ENCODE measurements at places on chromosomes 5 and 9.

- no peak for DNase-seq
Observed at GRCh38 chr9:98804083-98804482, 3.4 kb upstream of the GALNT12 start.

GRCh38 chr5:57626703-57627102, 144.1 kb upstream of the ACTBL2 start:
- DNase-seq, result no peak

GRCh38 chr9:111236332-111236731, 93.7 kb downstream of the OR2K2 start:
- no peak for DNase-seq

DNA sequence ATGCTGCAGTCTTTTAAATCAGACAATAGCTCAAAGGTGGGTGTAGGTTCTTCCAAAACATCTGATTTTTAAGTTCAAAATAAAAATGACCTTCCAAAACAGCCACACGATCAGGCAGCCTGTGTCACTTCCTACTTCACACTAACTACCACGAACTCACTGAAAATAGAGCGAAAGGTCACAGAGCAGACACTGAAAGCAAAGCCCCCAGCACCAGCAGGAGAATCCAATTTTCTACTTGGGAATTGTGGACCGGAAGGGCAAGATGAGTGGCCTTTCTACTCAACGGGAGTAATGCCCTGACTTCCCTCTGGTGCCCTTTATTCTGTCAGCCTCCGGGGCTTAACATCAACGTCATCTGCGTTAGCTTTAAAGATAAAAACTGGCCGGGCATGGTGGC, 107.8 kb upstream of the FAM120A start:
- no peak for DNase-seq

DNA sequence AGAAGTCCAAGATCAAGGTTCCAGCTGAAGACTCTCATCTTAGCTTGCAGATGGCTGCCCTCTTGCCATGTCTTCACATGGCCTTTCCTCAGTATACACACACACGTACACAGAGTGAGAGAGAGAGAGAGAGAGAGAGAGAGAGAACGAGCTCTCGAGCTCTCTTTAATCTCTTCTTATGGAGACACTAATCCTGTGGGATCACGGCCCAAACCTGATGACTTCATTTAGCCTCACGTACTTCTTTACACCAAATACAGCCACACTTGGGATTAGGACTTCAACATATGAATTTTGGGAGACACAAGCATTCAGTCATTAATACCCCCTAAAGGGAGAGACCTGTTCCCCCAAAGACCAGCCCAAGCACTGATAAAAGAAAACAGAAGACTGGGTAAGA, 42.8 kb downstream of the SIL1 start:
- DNase-seq, result no peak

- no peak for DNase-seq
Observed at GRCh38 chr5:136999787-137000186, 499.3 kb downstream of the SPOCK1 start.

DNA sequence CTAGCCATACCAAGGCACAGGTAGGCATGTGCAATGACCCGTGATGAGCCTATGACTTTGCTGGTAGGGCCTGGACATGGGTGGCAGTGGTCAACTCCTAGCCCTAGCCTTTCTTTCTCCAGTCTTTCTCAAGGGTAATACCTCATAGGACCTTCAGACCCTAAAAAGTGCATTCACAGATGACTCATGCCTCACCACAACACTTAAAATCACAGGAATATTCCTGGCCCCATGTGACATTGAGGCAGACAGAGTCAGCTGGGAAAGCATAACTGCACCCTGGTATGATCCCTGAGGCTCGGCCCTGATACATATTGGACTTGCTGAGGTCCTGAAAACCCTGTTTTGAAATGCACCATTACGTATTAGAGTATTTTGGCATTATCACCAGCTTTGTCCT, 449.5 kb downstream of the HINT1 start:
- DNase-seq, result no peak

DNA sequence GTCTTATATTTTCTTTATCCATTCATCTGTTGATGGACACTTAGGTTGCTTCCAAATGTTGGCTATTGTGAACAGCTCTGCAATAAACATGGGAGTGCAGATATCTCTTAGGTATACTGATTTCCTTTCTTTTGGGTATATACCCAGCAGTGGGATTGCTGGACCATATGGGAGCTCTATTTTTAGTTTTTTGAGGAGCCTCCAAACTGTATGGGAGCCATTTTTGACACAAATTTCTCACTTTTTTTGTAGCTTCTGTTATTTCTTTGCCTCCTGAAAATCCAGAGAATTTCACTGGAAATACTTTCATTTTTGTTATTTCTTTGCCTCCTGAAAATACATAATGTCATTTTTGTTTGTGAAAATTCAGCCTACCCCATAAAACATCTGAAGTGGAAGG, 15.0 kb upstream of the RANBP17 start:
- no peak for DNase-seq

DNA sequence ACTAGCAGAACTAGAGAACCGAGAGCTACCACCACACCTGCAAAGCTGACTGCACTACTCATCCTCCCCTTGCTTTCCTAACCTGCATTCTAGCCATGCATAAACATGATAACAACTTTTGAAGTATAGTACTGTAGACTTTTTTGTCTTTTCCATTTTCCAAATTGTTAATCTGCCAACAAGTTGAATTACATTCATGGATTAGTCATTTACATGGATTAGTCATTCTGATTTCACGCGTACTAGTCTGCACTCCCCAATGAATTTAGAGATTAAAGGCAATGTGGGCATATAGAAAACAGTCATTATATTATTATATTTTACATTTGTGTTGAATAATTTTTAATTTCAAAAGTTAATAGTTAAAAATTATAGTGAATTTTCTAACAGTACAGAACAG, 81.4 kb downstream of the EDIL3 start:
- no peak for DNase-seq

DNA sequence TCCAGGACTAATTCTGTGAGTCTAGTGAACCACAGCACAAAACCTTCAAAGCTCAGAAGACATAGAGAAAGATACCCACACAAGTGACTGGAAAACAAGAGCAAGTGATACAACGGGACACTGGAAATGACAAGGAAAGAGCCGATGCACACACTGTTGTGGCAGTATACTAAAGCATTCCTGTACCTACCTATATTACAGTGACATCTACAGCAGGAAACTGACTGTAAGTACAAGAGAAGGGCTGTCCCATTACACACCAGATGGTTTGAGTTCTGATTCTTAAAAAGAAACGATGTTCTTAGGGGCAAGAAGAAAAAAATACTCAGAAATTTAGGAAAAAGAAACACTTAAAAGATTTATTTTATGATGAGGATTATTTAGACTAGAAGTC, 18.5 kb downstream of the TMEM245 start:
- no peak for DNase-seq

DNA sequence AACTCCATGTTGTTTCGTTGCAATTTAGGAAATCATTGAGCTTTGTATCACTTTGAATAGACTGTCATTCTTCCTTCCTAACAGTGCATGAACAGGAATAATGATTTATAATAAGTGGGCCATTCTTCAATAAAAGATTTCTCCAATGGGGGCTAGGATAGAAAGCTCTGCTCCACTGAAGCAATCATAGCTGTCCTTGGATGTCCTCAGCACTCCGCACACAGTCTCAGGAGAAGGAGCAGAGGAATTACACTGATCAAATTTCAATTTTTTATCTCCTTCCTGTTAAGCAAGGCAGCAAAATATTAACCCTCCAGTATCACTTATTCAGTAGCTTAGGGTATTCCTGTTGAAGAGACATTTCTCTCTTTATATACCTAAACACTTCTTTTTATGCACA, 532.7 kb upstream of the ST8SIA4 start:
- no peak for DNase-seq

GRCh38 chr5:52788505-52788821, 747 bp downstream of the ITGA1 start:
- DNase-seq, result no peak

GRCh38 chr9:133405508-133406438, 12.0 kb downstream of the REXO4 start:
- DNase-seq, result no peak

GRCh38 chr5:150419630-150420270, 7.0 kb upstream of the CD74 start:
- no peak for DNase-seq

GRCh38 chr5:142830241-142831008, 60.2 kb downstream of the ARHGAP26 start:
- DNase-seq, result no peak

DNA sequence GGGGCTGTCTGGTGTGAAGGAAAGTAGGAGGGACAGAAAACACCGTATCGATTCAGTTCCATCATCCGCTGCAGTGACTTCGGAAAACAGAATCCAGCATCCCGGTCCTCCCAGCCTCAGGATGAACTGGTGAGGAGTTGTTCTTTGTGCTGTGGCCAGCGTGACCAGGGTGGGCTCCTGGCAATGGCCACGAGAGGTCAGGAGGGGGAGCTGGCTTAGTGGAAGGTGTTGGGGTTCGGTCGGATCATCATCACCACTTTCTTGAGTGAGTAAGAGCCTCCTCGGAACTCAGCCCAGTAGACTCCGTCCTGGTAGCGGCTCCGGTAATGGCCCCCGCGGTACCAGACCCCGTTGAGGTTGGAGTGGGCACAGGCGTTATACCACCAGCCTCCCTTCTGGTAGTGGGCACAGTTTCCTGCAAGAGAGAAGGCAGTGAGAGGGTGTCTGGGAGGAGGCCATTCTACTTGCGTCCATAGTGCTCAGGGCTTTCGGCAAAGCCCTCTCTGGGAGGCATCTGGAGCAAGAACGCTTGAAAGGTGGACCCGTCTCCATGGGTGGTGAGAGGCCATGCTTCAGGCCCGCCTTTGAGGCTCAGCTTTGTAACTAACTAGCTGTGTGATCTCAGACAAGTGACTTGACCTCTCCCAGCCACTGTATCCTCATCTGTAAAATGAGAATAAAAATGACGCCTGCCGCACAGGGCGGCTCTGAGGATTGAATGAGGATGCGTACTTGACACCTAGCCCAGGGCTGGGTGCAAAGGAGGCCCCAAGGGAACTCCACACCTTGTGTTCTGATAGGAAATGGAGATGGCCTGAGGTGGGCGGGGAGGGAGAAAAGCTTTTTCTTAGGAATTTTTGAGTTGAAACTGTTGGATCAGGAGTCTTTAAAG, 33.5 kb downstream of the ANGPTL2 start:
- no peak for DNase-seq

Measured in right kidney (tissue), 9 donors.